ENCODE measurements at places on chromosomes 2 and 18. TPM values are rescaled to one million over a fixed set of nuclear protein-coding genes. Genes with fewer than 3 reads are reported as not detected.

Gene CDH2
- polyA plus RNA-seq: 186 TPM

Gene UCN
- polyA plus RNA-seq: 2.8 TPM

Gene SP110
- polyA plus RNA-seq: 10.4 TPM

Gene ABHD1
- 3.3 TPM for polyA plus RNA-seq

Gene LTBP1
- polyA plus RNA-seq: 564 TPM

Gene SMYD1
- polyA plus RNA-seq: not detected

Gene DUSP19
- 0.85 TPM for polyA plus RNA-seq

Gene C2orf92
- 5.6 TPM for polyA plus RNA-seq

Gene GLI2
- 3.4 TPM for polyA plus RNA-seq

Gene CFAP53
- 1.6 TPM for polyA plus RNA-seq

Gene R3HDM1
- 56.8 TPM for polyA plus RNA-seq

Gene RESP18
- polyA plus RNA-seq: not detected

Gene C2orf66
- polyA plus RNA-seq: 0.71 TPM

Gene GREB1
- polyA plus RNA-seq: 2.7 TPM

Data from SK-N-SH (cell line).